Sigmoid colon (tissue), 7 donors: ENCODE measurements at places on chromosomes 6 and 20. TPM values are rescaled to one million over a fixed set of nuclear protein-coding genes. Genes with fewer than 3 reads are reported as not detected.

The PAK5 gene
- total RNA-seq, result 0.28 TPM

The MTO1 gene
- total RNA-seq, result 42.3 TPM

The PLCB4 gene
- total RNA-seq, result 14.3 TPM

The CD40 gene
- 8.7 TPM for total RNA-seq

The FOXF2 gene
- 37.8 TPM for total RNA-seq

The WFDC12 gene
- not detected for total RNA-seq

The KIF6 gene
- 0.99 TPM for total RNA-seq

The SLC17A3 gene
- total RNA-seq, result not detected

The OCSTAMP gene
- not detected for total RNA-seq

The SLC24A3 gene
- 19.4 TPM for total RNA-seq

The FAM83B gene
- under 0.01 TPM for total RNA-seq

The GJE1 gene
- not detected for total RNA-seq

The EBF4 gene
- 37.5 TPM for total RNA-seq

DNA sequence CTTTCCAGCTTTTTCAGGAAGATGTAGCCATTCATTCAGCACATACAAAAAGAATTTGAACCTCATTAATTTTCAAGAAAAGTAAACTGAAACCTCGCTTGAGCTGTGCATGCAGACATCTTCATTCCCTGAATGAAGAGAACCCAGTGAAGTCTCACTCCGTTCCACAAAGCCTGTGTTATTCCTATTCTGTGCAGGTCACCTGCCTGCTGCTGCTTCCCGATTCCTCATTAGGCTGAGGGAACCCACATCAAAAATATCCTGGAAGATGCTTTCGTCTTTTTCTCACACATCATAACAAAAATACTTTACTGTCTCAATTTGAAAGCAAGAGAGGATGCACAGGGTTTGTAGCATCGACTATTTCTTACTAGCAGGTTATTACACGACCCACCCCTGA lies 40.1 kb downstream of the TRMT6 start:
- no peak for DNase-seq

DNA sequence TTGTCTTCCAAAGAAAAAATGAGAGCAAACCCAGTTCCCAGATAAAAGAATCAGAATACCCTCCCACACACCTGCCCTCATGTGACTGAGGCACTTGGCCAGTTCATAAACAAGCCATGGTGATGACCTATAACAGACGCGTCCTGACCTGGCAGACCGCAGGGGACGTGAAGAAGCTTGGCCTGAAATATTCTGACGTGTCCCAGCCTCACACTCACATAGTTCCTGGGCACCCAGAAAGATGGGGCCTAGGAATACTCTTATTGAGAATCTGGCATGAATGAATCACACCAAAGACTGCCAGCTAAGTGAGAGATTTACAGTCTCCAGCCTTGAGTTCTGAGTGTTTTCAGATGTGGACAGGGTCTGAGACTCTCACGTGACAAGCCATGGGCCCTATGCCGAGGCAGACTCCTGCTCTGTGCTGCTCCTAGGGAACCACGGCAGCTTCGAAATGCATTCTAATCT lies 17.2 kb upstream of the MAP3K4 start:
- DNase-seq, result peak; percentile 93

- DNase-seq, result no peak
Observed at GRCh38 chr6:1612974-1613306, 3.2 kb downstream of the FOXC1 start.

GRCh38 chr20:20740541-20740940 lies 28.1 kb upstream of the RALGAPA2 start:
- DNase-seq, result no peak

DNA sequence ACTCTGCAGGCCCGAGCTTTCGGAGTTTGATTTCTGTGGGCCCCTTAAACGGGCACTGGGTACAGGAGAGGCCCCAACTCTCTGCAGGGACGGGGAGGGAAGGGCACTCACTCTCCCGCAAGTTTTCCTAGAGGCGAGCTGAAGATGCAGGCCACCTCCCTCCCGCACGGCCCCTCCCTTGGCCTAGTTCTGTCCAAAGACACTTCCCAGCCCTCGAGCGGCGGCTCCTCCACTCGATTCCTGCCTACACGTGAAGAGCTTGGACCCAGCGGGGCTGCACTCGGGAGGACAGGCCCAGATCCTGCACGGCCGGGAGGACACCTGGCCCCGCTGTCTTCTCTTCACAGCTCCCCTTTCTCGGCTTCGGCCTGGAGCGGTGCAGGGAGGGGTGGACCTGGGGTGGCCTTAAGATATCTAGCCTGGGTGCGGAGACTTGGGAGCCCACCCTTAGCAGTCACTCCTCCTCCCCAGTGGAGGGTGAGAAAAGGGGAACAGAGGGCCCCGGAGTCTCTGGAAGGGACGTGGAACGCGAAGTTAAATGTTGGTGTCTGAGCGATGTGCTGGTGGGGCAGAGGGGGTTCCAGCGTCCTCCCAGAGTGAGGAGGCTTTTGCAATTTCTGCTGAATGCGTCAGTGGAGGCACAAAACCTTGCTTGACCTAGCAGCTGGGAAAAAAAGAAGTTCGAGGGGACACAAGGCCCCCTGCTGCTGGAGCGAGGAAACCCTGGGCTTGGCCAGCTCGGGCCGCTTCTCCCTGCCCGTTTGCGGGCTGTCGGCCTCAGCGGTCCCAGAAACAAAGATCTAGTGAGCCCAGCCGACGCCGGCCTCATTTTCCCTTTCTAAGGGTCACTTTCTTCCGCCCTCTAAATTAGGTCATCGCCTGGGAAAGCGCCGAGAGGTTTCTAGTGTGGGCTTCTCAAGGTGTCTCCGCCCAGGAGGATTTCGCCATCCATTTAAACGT lies 4.9 kb downstream of the OLIG3 start:
- peak; percentile 63 for DNase-seq

DNA sequence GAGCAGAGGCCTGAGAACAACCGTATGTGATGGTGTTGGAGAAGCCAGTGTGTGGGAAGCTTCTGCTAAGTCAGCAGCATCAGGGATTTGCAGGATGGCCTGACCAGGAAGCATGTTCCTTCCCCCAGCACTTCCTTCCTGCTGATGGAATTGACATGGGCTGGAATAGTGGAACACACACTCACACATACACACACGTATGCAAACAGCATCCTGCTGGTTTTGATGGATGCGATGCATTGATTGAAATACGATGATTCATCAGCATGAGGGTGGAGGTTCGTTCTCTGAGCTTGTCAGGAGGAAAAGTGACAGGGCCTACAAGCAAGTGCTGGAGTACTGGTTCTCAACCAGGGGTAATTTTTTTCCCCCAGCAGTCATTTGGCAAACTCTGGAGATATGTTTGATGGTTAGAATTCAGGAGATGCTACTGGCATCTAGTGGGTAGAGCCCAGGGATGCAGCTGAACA lies 229.1 kb downstream of the NFATC2 start:
- DNase-seq, result no peak

DNA sequence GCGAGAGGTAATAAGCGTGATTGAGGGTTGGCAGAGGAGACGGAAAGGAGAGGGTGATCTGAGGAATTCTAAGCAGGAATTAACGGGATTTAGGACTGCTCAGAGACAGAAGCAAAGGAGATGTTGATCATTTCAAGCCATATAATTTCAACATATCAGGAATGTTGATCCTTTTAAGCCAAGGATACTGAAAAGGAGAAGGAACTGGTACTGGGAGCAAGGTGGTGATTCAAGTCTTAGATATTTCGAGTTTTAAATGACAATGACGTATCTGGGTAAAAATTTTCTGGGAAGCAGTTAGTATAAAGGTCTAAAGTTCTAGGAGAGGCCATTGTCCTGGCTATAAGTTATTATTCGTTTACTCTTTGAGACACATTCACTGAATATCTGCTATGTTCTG lies 91.3 kb upstream of the OGFRL1 start:
- DNase-seq, result no peak

DNA sequence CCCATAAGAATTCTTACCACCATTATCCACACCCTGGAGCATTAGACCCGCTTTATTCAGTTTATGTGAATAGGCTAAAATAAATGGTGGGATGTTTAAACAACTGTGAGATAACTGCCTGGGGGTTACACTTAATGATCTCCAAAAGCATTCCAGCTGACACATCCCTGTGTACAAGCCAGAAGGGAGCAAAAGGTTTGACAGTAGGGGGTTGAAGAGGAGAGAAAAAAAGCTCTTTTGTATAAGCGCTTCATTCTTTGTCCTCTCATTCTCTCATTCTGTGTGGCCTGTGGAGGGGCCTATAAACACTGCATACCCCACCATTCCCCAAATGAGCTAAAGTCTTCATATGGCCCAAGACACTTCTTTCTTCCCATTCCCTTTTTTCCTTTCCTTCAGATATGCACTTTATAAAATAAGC lies 30.8 kb upstream of the COL21A1 start:
- no peak for DNase-seq

DNA sequence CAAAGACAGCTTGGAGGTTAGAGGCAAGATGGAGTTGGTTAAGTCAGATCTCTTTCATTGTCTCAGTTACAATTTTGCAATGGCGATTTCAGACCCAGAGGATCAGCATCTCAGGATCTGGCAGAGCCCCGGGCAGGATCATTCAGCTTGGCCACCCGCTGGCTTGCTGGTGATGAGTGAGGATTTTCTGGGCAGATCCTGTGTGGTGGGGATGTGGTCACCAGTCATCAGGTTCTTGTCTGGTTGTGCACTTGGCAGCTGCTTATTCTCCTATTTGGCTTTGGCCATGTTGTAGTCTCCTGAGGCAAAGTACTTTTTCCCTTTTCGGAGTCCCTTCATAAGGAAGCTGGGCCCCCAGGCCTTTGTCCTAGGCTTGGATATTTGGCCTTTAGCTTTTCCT lies 953.9 kb downstream of the KIF16B start:
- no peak for DNase-seq

GRCh38 chr6:94902974-94903628 lies 674.2 kb upstream of the MANEA start:
- DNase-seq, result no peak

GRCh38 chr6:31779908-31780307 lies 2.8 kb upstream of the VWA7 start:
- DNase-seq, result no peak

DNA sequence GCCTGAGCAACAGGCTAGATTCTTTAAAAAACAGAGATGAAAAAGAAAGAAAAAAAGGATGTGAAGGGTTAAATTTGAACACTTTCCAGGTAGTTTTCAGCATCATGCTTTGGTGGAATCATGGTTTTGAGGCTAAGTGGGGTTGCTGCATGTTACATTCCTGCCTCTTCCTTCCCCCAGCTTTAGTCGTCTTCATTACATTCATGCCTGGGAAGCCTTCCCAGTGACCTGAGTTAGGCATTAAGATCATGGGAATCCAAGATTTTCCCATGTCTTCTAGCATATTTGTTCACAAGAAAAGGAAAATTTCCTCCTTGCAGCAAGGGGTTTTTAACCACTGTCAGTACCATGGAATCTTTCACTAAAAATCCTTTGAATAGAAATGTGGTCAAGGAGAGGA lies 12.0 kb downstream of the TPX2 start:
- no peak for DNase-seq

- DNase-seq, result no peak
Observed at GRCh38 chr6:132131758-132132157, 180.6 kb upstream of the CCN2 start.

GRCh38 chr20:54063992-54064676 lies 6.3 kb downstream of the BCAS1 start:
- DNase-seq, result no peak

- peak; percentile 76 for DNase-seq
Observed at GRCh38 chr6:109441069-109441816, 719 bp downstream of the SMPD2 start.

GRCh38 chr6:5260111-5260620 lies 584 bp downstream of the LYRM4 start:
- DNase-seq, result peak; percentile 66

- DNase-seq, result no peak
Observed at GRCh38 chr20:38962928-38963401, 821 bp downstream of the DHX35 start.

GRCh38 chr6:14709066-14709670 lies 536.7 kb upstream of the JARID2 start:
- no peak for DNase-seq

DNA sequence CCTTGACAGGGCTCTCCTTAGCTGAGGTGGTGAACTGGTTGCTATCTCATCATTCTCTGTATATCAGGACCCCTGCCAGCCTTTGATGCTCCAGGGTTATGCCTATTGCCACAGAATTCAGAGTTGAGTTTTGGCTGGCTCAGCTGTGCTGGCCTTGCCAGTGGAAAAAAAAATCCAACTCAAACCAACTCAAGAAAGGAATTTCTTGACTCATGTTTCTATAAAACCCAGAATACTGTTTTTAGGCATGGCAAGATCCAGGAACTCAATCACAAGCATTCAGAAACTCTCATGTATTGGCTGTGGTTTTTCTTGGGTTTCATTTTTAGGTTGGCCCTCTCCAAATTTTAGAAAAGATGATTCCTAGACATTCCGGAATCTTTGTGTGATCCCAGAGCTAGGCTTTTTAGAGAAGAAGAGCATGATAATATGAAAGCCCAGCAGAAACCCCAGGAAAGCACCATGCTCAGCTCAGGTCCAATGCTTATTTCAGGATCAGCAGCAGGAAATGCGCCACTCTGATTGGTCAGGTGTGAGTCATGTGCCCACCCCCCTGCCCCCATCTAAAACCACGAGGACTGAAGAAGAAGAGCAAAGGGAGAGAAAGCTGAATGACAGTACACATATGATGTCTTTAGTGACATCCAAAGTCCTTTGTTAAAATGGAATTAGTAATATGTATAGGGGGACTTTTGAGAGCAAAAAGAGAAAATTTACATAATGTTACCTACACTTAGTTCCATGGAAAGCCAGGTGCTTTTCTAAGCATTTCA lies 122.9 kb downstream of the RNF144B start:
- DNase-seq, result no peak

DNA sequence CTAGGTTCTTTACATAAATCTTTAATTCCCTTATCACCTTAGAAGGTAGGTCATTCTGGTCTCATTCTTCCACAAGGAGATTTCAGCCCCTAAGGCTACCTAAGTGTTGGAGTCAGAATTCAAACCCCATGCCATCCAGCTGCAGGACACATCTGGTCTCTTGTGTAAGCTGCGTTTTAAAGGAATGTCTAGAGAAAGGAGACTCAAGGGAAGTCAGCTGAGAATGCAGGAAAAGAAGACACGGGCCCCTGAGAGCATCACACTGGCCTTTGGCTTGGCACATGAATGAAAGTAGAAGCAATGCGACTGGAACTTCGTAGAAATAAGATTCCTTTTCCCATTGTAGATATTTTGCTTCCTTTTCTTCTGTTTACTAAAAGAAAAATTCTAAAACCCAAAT lies 76.7 kb upstream of the SYNJ2 start:
- no peak for DNase-seq

- no peak for DNase-seq
Observed at GRCh38 chr6:98831959-98832283, 2.5 kb upstream of the POU3F2 start.

DNA sequence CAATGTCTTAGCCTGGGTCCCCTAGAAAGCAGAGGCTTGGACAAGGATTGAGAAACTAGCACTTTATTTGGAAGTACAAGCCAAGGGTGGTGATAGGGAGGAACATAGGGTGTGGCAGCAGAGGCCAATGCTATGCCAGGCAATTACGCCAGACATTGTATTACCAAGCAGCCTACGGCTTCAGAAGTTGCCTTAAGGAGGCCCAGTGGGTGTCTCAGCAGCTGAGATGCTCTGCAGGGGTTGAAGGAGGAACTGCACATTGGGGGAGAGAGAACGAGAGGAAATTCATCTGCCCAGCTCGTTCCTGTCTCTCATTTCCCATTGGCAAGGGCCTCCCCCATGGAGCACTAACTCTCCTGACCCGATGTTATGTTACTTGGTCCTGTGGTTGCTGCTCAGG lies 859 bp downstream of the C20orf202 start:
- DNase-seq, result no peak

GRCh38 chr6:43927532-43928210 lies 157.7 kb downstream of the VEGFA start:
- peak; percentile 50 for DNase-seq
